ENCODE measurements at places on chromosomes 6 and 20.

DNA sequence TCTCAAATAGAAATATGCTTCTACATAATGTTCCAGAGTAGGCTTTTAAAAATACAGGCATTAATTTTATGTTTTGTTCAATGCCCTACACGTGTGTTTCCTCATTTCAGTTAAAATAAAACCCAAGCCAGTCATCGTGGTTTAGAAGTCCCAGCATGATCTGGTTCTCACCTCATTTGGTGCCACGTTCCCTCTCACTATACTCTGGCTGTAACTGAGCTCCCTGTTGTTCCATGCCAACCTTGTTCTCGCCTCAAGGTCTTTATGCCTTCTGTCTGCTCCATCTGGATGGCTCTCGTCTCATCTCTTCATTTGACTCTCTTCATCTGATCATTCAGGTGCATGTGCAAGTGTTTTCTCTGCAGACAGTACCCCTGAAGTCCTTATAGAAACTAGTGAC lies 32.6 kb downstream of the HDGFL1 start:
- no peak for DNase-seq

DNA sequence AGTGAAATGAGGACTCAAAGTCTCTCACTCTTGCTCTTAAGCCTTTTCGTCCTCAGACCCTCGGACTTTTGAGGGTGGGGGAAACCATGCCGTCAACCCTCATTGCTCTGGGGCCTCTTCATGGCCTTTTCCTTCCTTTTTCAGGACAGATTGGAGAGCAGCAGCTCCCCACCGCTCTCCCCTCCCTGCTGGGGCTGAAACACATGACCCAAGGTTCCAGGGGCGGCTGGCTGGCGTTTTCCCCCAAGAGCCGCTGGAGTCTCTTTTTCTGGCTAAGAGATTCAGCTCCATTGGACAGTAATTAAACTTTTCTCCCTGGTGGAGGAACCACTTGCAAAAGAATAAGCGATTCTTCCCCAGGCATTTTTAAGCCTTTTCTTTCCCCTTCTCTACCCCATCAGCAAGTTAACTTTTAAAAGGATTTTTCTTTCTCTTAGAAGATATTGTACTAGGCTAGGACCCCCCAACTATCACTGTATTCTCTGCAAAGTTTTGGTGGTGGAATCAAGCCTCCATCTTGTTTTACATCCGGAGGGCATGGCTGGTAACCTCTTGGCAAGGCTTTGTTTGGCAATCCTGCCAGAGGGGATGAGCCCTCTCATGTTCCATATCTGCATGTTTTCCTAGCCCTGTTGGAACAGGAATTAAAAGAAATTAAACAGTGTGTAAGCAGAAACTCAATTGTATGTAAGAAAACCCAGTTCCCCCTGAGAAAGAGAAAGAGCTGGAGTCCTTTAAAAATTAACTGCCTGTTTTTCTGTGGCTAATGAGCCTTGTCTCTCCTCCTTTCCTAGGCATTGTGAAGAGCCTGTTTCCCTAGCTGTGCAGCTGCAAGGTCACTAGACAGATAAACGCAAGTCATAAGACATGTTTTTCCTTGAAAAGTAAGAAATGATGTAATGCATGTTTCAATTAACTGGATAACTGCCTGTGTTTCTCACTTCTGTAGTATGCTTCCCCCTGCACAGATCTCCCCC lies 100.8 kb upstream of the GPR6 start:
- DNase-seq = no peak

GRCh38 chr6:323730-324088 lies 31.4 kb downstream of the DUSP22 start:
- no peak for DNase-seq

DNA sequence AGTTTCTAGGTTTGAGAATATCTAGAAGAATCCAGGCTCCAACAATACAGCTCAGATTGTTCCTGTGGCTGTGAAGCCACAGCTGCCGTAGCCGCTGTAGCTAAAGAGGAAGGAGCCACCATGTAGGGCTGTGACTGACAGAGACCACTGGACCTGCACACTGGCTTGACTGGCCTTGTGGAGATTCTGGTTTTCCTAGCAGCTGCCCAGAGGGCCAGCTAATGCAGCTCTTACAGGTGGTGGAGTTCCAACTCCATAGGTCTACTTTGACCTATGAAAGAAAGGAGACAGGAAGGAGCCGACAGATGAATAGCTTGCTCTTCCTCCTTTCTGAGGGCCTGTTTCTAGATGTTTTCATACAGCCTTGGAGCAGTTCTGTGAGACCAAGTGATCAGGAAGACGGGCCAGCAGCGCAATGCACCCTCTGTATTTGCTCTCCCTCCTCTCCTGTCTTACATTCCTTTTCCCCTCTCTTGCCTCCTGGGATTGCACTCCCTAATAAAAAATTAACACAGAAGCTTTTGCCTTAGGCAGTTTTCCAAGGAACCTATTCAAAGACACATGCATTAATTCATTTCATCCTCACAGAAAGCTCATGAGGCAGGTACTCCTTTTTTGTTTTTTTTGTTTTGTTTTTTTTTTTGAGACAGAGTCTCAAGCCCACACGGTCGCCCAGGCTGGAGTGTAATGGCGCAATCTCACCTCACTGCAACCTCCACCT lies 51.8 kb upstream of the MYB start:
- DNase-seq = peak; percentile 23

DNA sequence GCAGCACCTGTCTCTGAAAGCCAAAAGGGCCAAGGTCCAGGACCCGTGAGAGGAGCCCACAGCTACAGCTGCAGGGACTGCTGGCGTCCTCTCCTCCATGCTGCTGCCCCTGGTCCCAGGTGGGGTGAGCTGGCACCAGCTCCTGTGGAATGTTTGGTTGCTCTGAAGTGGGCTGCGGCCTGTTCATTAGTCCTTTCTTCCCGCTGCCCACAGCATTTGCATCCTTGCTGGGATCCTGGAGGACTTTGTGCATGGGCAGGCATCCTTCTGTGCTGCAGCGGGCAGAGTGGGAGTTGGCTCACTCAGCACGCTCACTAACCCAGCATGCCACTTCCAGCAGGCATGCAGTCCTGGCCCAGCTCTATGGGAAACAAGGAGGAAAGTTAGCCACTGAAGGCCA lies 76.4 kb downstream of the DHX35 start:
- no peak for DNase-seq

DNA sequence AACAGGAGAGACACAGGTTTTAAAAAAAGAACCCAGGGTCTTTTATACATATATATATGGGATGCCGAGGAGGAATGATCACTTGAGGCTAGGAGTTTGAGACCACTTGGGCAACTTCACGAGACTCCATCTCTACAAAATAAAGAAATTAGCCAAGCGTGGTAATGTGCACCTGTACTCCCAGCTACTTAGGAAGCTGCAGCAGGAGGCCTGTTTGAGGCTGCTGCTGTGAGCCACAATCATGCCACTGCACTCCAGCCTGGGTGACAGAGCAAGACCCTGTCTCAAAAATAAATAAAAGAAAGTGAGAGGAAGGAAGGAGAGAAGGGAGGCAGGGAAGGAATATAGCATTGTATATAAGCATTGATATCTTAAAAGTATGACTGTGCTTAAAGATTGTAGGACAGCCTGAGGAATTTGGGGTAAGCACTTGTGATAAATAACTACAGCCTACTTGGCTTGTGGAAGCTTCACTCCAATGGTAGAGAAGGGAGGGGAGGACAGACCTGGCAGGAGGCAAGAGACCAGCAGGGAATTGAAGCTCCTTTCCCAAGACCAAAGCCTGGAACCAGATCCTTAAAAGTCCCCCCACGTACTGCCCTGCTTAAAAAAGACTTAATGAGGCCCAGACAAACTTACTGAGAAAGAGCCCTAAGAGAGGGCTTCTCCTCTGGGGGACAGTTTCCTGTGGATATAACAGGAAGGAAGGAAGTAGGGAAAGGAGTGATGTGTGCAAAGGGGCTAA lies 2.5 kb upstream of the SNTA1 start:
- no peak for DNase-seq

DNA sequence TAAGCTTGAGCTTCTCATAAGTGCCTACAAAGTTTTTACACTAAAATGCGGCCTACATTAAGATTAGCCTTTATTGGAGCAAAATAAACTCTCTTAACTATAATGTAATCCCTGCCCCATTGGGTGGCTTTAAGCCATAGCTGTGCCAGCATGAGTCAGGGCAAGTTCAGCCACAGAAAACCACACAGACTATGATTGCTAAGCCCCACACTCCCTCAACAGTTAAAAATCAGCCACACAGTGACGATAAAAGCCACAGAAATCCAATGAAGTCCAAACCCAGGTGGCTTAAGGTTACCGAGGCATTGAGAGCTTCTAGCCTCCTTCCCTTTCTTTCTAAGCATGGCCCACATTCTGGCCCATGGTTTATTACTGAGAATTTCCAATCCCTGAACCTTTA lies 61.6 kb downstream of the GRM1 start:
- no peak for DNase-seq

GRCh38 chr6:133899556-133899955 lies 10.6 kb downstream of the TCF21 start:
- DNase-seq = no peak

- DNase-seq = no peak
These were observed 3.7 kb upstream of the FUCA2 start for GRCh38 chr6:143515061-143515760.

GRCh38 chr6:31851485-31851832 lies 11.2 kb downstream of the NEU1 start:
- no peak for DNase-seq

- DNase-seq = no peak
These were observed 17.3 kb downstream of the VSTM2L start for GRCh38 chr20:37920270-37920669.

GRCh38 chr6:134630508-134631121 lies 312.7 kb upstream of the SGK1 start:
- no peak for DNase-seq

DNA sequence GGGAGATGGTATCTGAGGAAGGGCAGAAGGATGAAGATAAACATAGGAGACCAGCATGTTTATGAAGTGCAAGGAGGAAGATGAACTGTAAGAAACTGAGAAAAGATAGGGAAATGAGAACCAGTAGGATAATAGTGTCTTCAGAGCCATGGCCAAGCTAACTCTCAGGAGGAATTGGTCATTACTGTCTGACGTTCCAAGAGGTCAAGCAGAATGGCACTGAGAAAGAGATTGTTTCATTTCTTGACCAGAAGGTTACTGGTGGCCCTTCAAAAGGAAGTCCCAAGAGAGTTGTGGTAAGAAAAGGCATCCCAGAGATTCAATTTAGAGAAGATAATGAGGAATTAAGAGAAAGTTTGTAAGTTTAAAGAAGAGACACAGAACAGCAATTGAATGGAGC lies 47.5 kb downstream of the EYA4 start:
- DNase-seq = no peak

DNA sequence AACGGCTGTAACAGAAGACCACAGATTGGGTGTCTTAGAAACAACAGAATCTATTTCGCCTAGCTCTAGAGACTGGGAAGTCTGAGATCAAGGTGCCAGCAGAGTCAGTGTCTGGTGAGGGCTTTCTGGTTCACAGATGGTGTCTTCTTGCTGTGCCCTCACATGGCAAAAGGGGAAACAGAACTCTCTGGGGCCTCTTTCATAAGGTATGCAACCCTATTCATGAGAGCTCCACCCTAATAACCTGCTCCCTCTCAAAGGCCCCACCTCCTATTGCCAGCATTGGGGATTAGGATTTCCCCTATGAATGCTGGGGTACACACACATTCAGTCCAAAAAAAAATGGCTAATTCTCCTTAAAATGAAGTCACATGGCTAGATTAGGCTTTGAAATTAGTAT lies 10.0 kb downstream of the TXNDC5 start:
- no peak for DNase-seq

- DNase-seq = no peak
These were observed 9.1 kb downstream of the LBP start for GRCh38 chr20:38355161-38356012.

GRCh38 chr6:47700053-47700452 lies 1.7 kb downstream of the ADGRF4 start:
- no peak for DNase-seq

GRCh38 chr6:42530751-42531150 lies 33.1 kb upstream of the UBR2 start:
- no peak for DNase-seq

All from CD4-positive, alpha-beta T cell treated with Interleukin-21 for 1 hour (primary cell).